ENCODE measurements at places on chromosomes 4 and X.

GRCh38 chr4:75254745-75255144 lies 259.5 kb downstream of the RCHY1 start:
- no peak for DNase-seq

DNA sequence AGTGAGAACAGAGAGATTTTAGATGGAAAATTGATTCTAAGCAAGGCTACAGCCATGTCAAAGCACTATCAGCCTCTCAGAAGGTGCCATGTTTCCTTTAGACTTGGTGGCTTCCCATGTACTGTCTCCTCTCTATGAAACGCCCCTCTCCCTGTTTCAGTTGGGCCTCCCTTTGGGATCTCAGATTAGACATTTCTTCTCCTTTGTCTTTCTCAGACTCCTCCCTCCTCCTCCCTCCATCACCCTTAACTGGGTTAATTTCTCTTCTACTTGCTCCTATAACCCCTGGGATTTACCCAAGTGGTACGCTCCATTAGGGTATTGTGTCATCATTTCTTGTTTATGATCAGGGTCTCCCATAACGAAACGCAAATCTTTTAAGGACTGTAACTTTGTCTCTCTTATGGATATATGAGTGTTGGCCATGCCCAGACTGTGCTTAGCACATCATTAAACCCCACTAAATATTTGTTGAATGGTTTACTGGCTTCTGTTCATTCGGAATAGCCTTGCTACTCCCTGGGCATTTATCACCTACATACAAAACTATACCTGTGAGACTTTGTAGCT lies 106.8 kb downstream of the FAM9B start:
- no peak for DNase-seq

- no peak for DNase-seq
These were observed 175.3 kb downstream of the TSPAN5 start for GRCh38 chr4:98482847-98483806.

DNA sequence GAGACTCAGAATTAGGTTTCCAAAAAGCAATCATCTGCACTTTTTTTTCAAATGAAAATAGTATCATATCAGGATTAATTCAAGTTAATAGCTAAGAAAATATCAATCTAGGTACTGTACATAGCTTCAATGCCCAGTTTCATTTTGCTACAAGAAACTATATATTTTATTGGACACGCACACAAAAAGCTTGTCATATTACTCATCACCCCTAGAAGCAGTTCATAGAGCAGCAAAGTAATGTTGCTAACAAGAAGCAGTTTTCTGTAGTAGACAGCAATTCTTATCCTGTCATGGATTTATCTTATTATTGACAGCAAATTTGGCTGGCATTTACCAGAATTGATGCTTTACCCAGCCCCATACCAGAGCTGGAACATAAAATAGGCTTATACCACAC lies 52.3 kb upstream of the LSM6 start:
- DNase-seq, result no peak

DNA sequence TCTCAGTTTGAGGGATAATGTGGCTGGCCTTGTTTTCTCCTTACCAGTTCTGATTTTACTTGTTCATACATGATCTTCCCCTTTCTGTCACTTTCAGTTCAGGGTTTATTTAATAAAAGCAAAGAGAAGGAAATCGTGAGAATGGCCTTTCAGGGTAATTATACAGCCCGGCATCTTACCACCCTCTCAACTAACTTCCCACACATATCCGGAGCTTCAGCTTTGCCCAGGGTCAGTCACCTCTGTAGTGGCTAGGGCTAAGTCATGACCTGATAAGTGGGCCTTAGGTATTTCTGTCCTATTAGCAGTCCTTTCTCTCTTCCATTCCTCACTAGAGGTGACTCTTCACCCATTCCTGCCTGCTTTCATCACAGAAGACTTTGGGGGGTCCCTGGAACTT lies 15.8 kb downstream of the TRPC5 start:
- DNase-seq, result no peak

DNA sequence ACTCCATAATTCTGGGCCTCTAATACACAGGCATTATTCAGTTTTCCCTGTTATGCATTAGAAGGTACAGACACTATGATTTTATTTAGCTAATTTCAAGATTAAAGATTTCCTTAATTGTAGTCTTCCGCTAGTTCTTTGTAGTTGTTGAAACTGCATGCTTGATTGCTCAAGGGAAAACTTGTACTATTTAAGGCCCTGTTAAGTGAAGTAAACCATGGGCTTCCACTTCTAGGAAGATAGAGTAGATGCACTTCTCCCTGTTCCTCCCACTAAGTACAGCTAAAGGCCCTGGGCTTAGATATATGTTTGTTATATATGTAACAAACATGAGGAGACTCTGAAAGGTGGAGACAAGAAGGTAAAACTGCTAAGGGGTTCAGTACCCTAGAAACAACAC lies 215.8 kb upstream of the LEF1 start:
- DNase-seq, result no peak

DNA sequence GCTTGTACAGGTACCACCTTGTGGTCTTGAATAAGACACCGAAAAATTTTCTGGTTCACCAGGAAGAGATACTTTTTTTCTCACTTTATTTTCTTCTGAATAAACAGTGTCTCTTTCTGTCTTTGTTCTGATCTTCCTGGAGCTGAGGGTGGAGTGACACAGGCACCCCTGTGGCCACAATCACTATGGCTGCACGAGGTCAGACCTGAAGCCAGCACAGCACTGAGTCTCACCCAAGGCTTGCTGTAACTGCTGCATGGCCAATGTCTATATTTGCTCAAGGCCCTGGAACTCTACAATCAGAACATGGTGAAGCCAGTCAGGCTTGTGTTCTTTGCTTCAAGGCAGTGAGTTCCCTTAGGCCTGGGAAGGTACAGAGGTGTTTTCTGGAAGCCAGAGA lies 87.2 kb downstream of the GPR174 start:
- DNase-seq, result no peak

GRCh38 chr4:38965866-38966265 lies 66.3 kb downstream of the TMEM156 start:
- DNase-seq, result no peak

DNA sequence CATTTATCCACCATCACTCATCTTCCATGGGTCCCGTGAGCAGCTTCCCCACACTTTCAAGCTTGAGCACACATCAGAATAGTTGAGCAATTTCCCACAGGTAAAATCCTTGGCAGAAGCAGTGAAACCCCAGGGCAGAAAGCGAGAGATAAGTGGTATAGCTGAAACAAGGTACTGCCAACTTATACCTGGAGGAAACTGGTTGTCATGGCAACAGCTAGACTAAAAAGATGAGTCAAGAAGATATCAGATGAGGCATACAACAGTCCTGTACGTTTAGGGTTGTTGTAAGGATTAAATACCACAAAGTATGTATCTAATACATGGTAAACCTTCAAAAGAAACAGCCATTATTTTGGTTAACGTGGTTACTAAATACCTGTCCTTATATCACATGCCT lies 66.9 kb upstream of the PHOX2B start:
- DNase-seq, result no peak

DNA sequence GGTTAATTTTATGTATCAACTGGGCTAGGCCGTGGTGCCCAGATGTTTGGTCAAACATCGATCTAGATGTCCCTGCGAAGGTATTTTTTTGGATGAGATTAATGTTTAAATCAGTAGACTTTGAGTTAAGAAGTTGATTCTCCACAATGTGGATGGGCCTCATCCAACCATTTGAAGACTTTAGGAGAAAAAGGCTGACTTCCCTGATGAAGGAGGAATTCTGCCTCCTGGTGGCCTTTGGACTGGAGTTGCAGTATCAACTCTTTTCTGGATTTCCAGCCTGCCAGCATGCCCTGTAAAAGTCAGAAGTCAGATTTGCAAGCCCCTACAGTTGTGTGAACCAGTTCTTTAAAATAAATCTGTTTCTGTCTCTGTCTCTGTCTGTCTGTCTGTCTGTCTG lies 91.4 kb downstream of the STK32B start:
- no peak for DNase-seq

GRCh38 chr4:79528241-79528706 lies 120.2 kb upstream of the GK2 start:
- DNase-seq, result no peak

DNA sequence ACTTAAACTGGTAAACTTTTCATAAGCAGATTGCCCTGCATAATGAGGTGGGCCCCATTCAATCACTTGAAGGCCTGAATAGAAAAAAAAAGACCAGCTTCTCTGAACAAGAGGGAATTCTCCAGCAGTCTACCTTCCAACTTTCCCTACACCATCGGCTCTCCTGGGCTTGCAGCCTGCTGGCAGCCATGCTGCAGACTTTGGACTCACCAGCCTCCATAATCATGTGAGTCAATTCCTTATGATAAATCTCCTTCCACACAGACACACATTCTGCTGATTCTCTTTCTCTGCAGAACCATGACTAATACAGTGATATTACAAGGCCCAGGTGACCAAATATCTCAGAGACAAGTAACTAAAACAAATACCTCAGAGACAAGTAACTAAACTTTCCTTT lies 113.8 kb upstream of the WDR17 start:
- no peak for DNase-seq

All from left renal pelvis (tissue), 4 donors.